ENCODE measurements at places on chromosomes 3 and 15.

DNA sequence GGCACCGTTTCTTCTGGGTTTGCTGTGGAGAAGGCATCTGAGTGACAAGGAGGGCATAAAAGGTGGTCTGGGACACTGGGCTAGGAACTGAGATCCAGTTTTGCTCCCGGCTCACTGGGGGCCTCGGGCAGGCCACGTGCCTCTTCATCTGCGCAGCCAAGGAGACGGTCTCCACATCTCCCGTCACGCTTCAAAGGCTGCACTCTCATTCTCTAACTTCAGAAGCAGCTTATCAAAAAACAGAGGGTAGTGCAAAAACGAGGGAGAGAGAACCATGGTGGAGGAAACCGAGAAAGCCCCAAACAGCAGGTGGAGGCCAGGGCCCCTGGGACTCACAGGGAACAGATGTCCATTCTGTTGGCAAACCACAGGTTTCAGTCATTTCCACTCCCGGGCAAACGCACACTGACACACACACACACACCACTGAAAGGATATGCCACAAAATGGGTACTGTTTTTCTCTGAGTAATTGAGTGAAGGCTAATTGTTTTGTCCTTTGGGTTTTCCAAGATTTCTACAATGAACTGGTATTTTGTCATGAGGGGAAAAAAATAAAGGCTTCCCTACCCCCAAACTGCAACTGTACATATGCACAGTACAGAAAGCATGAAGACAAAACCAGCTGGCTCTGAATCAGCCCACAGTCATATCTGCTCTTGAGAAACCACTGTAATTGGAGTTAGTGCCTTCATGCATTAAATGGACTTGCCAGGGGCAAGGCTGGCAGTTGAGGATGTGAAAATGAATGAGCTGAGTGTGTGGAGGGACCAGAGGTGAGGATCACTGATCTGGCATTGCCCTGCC lies 71.9 kb downstream of the MGLL start:
- DNase-seq, result no peak

GRCh38 chr3:194879991-194880939 lies 194.6 kb downstream of the FAM43A start:
- DNase-seq, result no peak

DNA sequence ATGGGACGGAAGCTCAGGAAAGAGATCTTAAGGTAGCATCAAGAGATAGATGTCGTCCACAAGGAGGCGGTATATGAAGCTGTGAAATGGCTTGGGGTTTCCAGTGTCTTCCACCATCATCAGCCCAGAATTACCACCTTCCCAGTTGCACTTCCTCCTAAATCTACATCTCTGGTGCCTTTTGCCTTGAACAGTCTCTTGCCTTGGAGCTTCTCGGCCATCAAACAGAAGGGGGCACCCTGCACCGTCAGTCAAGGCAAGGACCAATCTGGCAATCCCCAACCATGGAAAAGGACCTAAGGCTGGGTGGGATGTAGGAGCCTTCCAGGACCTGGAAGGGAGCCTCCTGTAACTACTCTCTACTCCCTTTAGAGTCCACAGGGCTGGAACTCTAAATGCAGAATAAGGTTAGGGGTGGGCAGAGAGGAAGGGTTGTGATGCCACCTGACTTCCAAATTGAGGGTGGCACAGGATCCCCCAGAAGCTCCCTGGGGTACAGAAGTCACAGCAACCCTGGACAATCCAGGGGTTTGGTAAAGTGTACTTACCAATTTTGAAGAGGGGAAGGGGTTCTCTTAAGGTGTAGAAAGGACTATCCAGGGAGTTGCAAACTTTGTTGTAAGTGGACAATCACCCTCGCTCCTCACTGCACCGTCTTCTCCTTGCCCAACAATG lies 1.0 kb upstream of the RYR3 start:
- no peak for DNase-seq

- no peak for DNase-seq
Measured at GRCh38 chr15:90214553-90215196, 13.5 kb downstream of the SEMA4B start.

- DNase-seq, result no peak
Measured at GRCh38 chr3:173403376-173403775, 5.8 kb downstream of the NLGN1 start.

DNA sequence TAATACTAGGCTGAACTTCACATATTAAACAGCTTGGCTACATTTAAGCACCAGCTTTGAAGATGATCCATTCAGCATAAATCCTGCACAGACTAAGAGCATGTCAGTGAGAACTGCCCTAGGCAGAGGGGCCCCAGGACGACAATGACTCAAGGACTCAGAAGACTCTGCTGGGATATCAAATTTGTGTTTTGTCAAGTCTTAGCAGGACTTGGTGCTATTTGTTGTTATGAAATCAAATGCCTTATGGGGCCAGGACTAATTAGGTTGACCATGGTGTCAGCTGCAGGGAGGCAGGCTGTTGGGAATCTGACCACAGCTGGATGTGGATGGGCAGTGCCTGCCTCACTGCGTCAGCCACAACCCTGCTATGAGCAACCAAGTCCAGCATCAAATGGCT lies 91.8 kb downstream of the RYR3 start:
- no peak for DNase-seq

DNA sequence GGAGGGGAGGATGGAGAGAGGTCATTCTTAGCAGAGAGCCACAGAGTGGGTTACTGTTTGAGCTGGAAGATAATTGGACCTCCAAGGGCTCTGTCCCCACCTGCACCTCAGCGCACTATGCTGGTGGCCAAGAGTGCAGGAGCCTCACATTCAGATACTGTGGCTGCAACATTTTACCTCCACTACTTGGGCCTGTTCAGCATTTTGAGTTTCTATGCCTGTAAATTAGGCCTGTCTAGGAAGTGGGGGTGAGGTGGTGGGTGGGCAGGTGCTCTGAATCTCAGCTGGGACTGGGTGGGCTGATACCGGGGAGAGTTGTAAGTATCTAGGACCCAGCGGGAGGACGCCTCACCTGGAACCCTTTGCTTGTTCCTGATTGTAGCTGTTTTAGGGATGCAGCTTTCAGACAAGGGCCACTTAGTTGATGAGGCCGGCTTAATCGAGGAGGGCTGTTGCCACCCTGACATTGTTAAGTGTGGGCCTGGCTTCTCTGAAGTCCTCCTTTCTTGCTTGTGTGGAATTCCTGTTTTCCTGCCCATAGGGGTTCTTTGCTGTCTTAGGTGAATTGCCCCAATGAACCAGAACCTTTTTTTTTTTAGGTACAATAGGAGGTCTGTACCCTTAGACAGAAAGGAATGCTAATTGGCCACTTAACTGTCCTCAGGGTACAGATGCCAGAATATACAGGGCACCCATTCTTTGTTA lies 83.8 kb downstream of the SMAD3 start:
- no peak for DNase-seq

- DNase-seq, result no peak
Measured at GRCh38 chr3:171776839-171777583, 33.3 kb downstream of the PLD1 start.

GRCh38 chr3:66499881-66500575 lies 794 bp downstream of the LRIG1 start:
- peak; percentile 24 for DNase-seq

DNA sequence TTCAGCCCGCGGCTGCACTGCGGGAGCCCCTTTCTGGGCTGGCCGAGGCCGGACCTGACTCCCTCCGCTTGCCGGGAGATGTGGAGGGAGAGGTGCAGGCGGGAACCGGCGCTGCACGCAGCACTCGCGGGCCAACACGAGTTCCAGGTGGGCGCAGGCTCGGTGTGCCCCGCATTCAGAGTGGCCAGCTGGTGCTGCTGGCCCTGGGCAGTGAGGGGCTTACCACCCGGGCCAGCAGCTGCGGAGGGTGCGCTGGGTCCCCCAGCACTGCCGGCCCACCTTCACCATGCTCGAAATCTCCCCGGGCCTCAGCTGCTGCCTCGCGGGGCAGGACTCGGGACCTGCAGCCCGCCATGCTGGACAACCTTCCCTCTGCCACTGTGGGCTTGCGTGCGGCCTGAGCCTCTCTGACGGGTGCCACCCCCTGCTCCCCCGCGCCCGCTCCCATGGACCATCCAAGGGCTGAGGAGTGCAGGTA lies 733.5 kb upstream of the CCDC54 start:
- no peak for DNase-seq

DNA sequence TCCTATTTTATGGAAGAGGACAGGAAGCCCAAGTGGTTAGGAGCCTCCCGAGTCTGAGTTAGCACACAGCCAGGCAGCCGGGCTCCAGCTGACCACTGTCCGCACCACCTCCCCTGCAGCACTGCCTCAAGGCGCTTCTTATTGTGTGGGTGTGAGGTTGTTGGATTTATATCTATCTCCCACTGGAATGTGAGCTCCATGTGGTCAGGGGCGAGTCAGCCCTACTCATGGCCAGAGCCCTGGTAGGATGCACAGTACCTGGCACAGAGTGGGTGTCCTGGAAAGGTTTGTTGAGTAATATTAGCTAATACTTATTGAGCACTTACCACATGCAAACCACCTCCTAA lies 9.7 kb upstream of the FBLN2 start:
- no peak for DNase-seq

DNA sequence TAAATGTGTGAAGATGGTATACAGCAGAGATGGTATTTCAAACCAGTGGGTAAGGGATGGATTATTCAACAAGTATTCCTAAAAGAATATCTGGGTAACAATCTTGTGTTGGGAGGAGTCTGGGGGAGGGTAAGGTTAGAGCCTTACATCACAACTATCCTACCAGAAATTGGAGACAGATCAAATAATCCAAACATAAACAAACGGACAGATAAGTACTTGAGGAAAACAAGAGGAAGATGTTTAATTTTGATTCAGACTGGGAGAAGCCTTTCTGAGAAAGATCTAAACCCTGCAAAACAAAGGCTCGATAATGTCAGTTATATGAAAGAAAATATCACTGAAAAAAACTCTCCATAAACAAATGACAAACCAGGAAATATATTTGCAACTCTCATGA lies 77.9 kb downstream of the SLC9A9 start:
- DNase-seq, result no peak

GRCh38 chr15:67024314-67024997 lies 40.9 kb upstream of the SMAD3 start:
- DNase-seq, result no peak

- DNase-seq, result no peak
Measured at GRCh38 chr3:15476378-15476777, 45.1 kb downstream of the COLQ start.

DNA sequence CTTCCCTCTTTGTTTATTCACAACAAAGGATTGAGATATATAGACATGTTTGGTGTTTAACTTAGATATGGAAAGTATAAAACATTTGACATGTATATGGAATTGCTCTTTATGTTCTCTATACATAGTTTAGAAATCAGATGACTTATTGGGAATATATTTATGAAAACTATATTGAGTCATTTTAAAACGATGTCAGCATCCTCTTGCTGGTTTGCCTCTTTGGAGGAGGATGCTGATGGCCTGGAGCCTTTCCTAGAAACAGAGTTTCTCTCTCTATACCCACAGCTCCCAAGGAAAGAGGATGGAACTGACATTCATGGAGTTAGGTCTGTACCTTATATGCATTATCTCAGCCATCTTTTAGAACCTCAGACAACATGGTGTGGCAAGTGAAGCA lies 40.3 kb downstream of the ZBTB38 start:
- no peak for DNase-seq

DNA sequence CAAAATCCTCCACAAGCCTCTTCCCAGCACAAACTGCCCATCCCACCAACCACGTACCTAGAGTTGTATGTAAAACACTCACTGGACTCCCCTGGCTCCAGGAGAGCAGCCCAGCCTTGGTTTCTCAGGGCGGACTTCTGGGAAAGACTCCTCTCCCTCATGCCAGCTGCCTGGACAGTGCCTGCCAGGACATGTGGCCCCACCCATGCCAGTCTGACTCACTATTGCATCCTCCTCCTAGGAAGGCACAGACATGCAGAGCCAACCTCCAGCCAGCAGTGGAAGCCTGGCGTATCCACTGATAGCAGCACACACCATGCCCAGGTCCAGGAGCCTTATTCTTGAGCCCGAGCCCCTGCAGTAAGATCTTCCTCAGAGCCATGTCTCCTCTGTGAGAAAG lies 8.6 kb downstream of the PKM start:
- DNase-seq, result no peak

DNA sequence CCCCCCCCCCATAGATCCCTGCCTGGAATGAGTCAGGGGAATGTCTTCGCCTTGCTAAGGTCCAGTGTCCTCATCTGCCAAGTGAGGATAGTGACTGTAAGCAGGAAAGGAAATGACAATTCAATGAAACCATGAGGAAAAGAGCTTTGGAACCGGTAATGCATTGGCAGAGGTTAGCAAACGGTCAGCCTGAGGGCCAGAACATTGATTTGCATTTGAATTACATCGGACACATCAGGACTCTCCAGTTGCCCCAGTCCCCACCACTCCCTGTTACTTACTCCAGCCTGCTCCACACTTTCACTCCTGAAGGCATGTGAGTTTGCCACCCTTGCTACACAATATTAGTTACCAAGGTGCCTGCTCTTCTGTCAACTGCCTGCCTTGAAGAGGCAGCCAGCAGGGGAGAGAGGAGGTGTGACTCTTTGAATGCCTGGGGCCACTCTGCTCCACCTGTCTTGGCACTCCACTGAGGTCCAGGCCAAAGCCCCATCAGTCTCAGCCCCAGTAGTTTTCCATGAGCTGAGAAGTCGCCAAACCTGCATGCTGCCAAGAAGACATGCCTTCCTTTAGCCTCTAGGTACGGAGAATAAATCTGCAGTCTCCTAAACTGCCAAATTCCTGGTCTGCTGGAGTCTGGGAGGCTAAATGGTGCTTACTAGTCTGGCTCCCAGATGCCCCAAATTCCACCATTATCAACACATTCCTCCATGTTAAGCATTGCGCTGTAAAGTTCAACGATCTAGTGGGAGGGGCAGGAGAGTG lies 191.7 kb upstream of the TLE3 start:
- no peak for DNase-seq

GRCh38 chr15:101349047-101349951 lies 54.3 kb upstream of the SNRPA1 start:
- no peak for DNase-seq

DNA sequence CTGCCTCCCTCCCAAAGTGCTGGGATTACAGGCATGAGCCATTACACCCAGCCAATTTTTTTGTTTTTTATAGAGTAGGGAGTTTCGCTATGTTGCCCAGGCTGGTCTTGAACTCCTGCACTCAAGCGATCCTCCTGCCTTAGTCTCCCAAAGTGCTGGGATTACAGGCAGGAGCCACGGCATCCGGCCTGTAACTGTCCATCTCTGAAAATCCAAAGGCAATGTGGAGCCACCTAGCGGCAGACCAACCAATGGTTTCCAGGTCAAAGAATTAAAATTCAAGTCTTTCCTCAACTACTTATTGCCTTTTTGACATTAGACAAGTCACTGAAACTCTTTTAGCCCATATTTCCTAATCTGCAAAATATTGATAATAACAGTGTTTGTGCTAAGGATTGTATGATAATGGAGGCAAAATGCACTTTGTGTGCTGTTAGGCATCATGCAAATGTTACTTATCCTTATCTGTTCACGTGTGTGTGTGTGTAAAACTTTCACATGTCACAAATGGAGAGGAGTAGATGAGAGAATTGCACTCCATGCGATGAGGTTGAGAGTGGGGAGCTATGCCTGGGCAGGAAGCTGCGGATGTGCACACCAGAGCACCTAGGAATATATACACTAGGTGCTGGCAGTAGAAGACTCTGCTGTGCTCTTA lies 48.7 kb downstream of the COL8A1 start:
- DNase-seq, result no peak

Measured in CD4-positive, alpha-beta T cell treated with Interleukin-6 at 100 ng/mL for 8 hours (primary cell).